SK-MEL-5 (cell line): ENCODE measurements at places on chromosomes 1 and 21. TPM values are rescaled to one million over a fixed set of nuclear protein-coding genes. Genes with fewer than 3 reads are reported as not detected.

DNA sequence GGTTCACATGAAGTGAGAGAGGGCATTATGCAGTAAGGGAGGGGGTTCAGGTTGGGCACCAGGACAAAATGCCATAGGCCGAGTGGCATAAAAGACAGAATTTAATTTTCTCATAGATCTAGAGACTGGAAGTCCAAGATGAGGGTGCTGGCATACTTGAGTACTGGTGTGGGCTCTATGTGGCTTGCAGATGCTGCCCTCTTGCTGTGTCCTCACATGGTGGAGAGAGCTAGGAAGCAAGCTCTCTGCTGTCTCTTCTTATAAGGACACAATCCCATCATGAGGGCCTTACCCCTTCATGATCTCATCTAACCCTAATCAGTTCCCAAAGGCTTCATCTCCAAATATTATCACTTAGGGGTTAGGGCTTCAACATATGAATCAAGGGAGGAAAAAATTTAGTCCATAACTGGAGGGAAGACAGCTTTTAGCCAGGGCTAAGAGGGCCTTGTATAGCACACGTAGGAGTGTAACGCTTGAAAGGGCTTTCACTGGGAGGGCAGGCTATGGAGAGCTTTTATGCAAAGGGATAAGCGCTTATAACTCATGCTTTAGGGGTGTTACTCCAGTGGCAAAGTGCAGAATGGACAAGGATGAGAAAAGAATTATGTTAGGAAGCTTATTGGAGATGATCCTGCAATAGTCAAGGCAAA is 64.5 kb downstream of the PLPPR5 start:
- no peak for DNase-seq

DNA sequence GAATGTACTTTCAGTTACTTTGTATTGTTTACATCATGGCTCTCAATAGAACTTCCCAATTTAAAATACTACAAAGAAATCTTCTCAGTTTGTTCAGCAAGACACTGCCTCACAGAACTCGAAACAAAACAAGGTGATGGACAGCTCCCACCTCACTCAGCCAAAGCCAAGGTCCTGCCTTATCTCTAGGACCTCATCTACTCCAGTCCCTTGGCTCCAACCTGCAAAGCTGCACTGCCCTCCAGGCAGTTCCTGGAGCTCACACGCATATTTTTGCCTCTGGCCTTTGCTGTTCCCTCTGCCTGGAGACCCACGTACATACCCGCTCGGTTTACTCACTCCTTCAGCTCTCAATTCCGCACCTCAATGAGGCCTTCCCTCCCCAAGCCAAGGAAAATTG is 40.3 kb downstream of the MCOLN2 start:
- DNase-seq = no peak

The F3 gene
- 3.0 and 5.1 TPM in 2 replicates for total RNA-seq

The TMEM269 gene
- total RNA-seq = not detected in 2 replicates

The CLCA1 gene
- total RNA-seq = not detected in 2 replicates

The FLG gene
- not detected in 2 replicates for total RNA-seq

The BARHL2 gene
- total RNA-seq = 0.11 TPM in 1 of 2 replicates, not detected in the other
